ENCODE measurements at places on chromosomes 13 and 19.

GRCh38 chr19:10832939-10833296, 3.1 kb downstream of the TMED1 start:
- no peak for DNase-seq

- DNase-seq, result no peak
These were observed 157.7 kb downstream of the KDM4B start for GRCh38 chr19:5126498-5127223.

DNA sequence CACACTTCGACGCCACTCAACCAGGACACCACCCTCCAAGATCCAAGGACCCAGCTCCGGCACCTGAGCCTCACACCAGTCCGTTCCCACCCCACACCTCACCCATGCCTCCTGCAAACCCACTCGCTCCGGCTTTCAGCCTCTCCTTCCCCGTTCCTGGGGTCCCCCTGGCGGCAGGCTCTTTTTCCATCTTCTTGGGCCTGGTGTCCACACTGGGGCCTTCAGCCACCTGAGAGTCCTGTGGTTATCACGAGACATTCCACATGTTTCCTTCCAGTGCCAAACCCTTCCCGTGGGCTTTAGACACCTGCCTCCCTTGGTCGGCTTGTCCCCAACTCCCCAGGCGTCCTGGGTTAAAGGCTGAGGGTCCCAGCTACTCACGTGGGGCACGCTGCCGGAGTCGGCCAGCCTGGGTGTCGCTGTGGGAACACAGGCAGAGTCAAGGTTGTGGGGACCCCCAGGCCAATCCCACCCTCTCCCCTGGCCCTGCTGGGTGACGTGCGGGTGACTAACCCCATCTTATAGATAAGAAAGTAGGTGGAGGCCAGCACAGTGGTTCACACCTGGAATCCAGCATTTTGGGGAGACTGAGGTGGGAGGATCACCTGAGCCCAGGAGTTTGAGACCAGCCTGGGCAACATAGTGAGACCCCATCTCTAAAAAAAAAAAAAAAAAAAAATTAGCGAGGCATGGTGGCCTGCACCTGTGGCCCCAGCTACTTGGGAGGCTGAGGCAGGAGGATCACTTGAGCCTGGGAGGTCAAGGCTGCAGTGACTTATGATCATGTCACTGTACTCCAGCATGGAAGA, 1.9 kb downstream of the JSRP1 start:
- no peak for DNase-seq

GRCh38 chr13:30799356-30799824, 64.0 kb downstream of the ALOX5AP start:
- no peak for DNase-seq

DNA sequence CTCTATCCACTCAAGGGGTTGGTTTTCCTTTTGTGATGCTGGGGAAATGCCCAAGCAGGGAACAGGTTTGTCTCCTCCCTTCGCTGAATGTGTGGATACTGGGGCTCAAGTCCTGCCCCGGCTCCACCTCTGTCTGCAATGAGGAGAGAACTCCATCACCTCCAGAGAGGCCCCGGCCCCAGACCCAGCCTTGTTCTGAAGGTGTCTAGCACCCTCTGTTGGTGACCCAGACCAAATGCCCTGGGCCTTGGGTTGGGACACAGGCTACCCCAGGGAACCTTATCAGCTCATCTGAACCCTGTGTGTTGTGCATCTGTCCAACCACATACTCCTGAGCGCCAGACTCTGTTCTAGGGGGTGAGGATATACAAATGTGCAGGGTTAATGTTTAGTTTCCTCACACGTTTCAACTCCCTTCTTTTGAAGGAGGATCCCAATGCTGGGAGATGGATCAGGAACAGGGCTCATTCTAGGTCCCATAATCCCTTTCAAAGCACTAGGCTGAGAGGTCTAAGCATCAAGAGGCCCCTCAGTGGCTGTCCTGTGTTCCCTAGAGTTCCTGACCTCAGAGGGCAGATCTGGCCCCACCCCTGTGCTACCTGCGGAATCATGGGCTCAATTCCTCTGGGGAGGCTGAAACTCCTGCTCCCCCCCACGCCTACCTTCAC, 112.5 kb upstream of the SLC7A1 start:
- peak; percentile 5 for DNase-seq

- no peak for DNase-seq
These were observed 10.4 kb upstream of the LCP1 start for GRCh38 chr13:46192412-46192811.

- DNase-seq, result peak; percentile 17
These were observed 38.6 kb upstream of the SEMA6B start for GRCh38 chr19:4597975-4598671.

GRCh38 chr13:83223546-83223945, 658.7 kb downstream of the SLITRK1 start:
- DNase-seq, result no peak

GRCh38 chr13:95201814-95202651, 99.2 kb downstream of the ABCC4 start:
- DNase-seq, result no peak

DNA sequence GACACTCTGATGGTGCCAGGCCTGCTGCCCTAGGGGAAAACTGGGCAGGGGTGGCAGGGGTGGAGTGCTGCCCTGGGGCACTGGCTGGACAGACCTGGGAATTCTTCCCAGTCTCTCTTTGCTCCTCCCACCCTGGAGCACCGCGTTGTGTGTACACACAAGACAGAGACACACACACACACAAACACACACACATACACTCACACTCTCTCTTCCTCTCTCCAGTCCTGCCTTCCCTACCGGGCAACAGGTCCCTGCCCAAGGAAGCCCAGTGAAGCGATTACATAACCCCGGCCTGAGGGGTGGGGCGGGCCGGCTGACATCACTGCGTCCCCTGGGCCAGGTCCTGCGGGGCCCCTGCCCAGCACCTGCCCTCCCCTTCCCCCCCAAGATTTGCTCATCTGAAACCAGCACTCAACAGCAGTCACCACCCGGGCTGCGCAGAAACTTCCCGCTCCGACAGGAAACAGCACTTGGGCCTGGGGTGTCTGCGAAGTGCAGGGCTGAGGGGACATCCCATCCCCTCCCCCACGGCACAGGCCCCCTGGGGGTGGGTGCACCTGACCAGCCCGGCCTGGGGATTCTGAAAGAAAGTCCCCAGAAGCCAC, 1.2 kb downstream of the MKNK2 start:
- DNase-seq, result no peak

GRCh38 chr13:23021906-23022305, 158.9 kb upstream of the SGCG start:
- no peak for DNase-seq

DNA sequence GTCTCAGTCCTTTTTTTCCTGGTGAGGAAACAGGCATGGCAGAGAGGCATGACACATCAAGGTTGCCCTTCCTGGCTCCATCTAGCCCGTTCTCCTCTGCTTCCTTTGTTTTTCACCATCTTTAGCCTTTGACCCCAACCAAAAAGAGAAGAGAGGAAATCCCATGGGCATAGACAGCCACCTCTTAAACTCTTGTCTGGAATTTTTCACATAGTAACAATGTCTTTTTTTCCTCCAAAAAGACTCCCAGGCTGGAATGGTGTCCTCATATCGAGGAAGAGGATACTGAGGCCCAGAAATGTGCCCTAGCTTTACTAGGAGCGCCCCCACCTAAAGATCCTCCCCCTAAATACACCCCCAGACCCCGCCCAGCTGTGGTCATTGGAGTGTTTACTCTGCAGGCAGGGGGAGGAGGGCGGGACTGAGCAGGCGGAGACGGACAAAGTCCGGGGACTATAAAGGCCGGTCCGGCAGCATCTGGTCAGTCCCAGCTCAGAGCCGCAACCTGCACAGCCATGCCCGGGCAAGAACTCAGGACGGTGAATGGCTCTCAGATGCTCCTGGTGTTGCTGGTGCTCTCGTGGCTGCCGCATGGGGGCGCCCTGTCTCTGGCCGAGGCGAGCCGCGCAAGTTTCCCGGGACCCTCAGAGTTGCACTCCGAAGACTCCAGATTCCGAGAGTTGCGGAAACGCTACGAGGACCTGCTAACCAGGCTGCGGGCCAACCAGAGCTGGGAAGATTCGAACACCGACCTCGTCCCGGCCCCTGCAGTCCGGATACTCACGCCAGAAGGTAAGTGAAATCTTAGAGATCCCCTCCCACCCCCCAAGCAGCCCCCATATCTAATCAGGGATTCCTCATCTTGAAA, at the start of gene GDF15:
Gene GDF15 (plus strand): TSS at position 484 of the 868 bp plus-strand sequence. CDS start 32 bp downstream, at position 516.
- DNase-seq, result no peak

GRCh38 chr13:46621133-46621532, 68.2 kb downstream of the LRCH1 start:
- no peak for DNase-seq

DNA sequence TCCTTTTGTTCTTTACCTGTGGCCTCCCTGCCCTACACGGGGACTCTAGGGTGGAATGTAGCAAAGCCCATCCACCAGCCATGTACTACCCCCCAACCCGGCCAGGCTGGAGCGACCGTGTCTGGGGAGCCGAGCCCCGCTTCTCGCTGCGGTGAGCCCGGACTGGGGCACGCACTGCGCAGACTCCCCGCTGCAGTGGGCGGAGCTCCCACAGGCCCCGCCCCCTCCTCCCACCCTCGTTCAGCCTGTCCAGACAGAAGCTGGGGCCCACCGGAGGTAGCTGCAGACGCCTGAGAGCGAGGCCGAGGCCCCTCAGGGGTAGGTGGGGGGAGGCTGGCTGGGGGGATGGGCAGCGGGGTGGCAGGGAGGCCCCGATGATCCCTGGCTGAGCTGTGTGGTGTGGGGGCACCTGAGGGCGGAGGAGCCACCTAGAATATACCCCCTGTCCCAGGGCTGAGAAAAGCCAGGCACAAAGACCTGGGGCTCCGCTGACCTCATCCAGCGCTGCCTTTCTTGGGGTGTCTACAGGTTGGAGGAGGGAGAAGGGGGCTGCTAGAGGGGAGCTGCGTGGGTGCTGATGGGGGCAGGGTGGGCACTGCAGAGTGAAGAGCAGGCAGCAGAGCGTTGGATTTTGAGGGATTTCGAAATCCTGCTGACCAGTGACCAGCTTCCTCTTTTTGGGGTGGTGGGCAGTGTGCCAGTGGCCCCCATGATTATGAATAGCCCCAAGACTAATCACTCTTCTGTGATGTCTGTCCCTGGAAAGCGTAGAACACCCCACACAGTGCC, 17.3 kb downstream of the PLD3 start:
- no peak for DNase-seq

DNA sequence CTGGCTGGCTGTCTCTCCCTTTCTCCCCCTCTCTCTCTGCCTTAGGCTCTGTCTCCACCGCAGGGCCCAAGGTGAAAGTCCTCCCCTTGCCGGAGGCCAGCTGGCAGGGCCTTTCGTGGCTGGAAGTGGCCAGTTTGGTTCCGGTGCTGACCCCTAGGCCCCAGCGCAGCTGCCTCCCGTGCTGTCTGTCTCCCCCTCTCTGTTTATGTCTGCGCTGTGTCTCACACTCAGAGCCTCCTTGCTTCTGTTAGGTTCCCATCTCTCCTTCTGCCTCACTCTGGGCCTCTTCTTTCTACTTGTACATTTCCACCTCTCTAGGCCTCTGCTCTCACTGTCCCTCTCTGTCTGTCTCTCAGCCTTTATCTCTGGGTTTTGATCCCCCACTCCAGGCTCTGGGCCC, 13.1 kb downstream of the CCDC97 start:
- DNase-seq, result no peak

- no peak for DNase-seq
These were observed 1.2 kb downstream of the CHST8 start for GRCh38 chr19:33622809-33623511.

DNA sequence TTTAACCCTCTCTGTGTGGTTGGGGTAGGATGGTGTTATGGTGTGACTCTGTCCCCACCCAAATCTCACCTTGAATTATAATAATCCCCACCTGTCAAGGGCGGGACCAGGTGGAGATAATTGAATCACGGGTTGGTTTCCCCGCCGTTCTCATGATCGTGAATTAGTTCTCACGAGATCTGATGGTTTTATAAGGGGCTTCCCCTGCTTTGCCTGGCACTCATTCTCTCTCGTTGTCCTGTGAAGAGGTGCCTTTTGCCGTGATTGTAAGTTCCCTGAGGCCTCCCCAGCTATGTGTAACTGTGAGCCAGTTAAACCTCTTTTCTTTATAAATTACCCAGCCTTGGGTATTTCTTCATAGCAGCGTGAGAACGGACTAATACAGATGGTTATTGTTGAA, 68.8 kb downstream of the ARHGEF7 start:
- no peak for DNase-seq

DNA sequence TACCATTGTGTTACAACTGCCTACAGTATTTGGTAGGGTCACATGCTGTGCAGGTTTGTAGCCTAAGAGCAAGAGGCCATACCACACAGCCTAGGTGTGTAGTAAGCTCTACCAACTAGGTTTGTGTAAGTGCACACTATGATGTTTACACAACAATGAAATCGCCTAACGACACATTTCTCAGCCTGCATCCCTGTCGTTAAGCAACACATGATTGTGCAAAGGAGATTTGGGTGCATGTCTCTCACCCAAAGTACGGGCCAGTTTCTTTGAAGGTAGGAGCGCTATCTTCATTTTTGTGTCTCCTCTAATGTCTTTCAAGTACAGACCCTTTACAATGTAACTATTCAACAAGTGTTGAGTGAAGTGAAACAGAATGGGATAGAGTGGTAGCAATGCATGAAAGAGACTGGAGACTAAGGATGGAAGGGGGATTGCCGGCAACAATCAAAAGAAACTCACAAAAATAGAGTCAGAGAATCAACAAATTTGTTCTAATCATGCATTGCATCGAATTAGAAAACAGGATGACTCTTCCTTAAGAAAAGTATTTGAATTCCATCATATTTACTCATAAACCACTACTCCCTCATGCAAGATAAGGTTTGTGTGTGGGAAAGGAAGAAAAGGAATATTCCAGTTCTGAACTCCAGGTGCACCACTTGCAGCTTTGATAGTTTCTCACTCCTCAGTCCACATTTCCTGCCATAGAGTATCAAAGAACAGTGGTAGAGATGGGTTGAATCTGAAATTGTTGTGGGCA, 60.2 kb upstream of the TNFRSF19 start:
- DNase-seq, result no peak

GRCh38 chr13:38618336-38618735, 68.5 kb upstream of the FREM2 start:
- DNase-seq, result no peak

DNA sequence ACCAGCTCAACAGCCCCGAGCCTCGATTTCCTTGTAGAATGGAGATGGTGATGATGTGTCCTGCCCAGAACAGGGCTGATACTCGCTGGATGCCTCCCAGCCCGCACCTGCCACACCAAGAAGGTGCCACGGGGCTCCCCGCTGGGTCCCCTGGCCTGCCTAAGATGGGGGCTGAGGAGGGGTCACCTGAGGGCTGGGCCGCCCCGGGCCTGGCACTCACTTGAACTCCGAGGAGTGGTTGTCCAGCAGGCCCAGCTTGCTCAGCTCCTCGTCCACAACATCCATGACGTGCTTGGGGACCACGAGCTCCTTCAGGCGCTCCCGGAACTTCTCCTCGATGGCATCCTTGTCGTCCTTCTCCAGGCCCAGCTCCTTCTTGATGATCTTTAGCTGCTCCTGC, 14.4 kb downstream of the LONP1 start:
- DNase-seq, result no peak
